HEK293T (cell line): ENCODE measurements at places on chromosomes 3 and 15.

DNA sequence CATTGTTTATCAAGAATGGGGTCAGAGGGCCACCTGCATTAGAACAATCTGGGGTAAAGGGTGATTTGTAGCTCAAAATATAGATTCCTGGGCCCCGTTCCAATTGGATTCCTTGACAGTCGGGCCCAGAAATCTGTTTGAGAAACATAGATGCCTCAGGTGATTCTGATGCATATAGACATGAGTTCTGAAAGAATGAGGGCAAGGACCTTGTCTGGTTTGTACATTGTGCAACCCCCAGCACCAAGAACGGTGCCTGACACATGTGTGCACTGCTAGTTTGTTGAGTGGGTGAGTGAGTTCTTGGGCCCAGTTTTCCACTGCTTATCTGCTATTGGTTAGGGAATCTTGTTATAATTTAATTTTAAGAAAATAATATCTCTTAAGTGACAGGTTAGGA lies 16.6 kb downstream of the CRYBG3 start:
- no peak for DNase-seq

- no peak for DNase-seq
Measured at GRCh38 chr3:150737874-150738679, 24.9 kb downstream of the SIAH2 start.

- DNase-seq: no peak
Measured at GRCh38 chr3:39186692-39187151, 5.7 kb downstream of the XIRP1 start.

DNA sequence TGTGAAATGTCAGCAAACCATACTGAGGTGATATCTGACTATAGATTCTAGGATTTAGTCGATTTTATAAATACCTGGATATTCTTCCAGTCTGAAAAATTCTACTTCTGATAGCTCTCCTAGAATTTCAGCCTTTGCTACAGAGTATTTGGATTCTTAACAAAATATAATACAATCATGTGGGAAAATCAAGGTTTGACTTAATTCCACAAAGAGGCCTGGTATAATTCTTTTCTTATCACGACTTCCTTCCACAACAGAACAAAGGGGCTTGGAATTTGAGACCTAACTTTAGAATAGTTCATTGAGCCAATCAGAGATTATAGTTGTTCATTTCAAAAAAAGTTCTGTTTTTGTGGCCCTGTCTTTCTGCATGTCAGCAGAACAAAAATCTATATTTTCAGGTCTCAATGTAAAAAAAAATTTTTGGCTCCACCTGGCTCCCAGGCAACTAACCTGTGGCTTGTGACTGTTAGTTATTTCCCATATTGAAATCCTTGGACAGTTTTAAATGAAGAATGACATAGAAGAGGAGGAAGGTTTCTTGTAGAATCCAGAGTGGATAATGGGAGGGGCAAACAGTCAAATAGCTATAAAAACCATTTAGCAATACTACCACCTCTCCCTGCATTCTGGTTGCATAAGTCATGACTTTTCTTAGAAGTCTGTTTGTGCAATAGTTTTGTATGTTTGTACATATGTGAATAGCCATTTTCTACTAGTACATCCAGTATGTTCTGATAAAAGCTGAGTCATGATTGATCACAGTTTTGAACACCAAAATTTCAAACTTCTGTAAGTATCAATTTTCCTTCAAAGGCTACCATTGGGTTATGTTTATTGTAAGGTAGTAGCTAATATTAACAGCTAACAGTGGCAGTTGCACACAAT lies 4.0 kb downstream of the TM4SF1 start:
- no peak for DNase-seq

DNA sequence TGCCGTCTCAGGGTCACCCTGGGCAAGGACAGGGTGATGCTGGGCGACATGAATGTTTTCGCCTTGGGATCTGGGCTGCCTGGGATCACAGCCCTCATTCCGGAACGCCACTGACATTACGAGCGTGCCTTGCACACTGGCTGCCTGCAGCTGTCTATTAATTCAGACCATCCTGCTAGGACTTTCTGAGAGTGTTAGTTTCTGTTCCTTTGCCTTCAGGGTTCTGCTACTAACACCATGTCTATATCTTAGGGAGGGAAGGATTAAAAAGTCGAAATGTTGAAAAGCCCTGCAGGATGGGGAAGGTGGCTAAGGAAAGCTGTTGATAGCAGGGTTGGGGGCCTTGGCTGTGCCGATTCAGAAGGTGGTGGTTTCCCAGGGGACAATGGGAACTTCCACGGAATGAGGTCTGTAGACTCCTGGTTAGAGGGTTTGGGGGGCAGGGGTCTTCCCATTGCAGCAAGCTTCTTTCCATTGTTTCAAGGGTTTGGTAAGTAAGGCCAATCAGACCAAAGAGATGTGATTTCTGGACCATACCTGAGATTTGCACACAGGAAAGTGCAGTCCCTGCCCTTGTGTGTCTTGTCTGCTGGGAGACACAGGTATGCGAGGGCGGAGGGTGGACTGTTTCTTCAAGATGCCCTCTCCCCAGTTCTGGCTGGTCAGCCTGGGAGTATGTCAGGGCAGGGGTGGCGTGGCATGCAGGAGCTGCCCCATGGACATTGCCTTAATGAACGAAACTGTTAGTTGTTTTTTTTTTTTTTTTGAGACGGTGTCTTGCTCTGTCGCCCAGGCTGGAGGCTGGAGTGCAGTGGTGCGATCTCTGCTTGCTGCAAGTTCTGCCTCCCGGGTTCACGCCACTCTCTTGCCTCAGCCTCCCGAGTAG lies 50.9 kb downstream of the RGMA start:
- no peak for DNase-seq

- DNase-seq: no peak
Measured at GRCh38 chr3:4614070-4614469, 120.9 kb downstream of the ITPR1 start.

- no peak for DNase-seq
Measured at GRCh38 chr3:158420654-158421396, 150.2 kb upstream of the MLF1 start.

DNA sequence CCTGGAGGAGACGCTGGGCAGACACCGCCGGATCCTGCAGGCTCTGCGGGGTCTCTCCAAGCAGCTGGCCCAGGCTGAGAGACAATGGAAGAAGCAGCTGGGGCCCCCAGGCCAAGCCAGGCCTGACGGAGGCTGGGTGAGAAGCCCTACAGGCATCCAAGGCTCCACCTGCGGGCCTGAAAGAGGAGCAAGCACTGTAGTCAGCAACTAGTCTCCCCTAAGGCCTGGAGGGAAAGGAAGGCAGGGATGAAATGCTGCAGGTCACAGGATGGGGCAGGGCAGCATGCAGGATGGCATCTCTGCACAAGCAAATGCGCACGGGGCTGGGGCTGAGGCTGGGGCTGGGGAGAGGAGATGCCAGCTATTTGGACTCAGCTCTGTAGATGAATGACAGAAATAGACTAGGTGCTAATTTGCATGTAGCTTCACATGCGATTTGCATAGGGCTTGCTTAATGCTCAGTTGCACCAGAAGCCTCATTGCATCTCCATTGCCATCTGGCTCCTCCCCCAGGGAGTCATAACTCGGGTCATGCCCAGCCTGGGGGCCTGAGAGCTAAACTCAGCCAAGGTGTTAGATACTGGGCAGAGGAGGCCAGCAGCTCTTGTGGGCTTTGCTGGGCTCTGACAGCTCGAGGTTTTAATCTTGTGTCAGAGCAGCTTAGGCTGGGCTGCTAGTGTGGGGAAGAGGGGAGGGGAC lies 5.2 kb upstream of the CPLX3 start:
- no peak for DNase-seq

- DNase-seq: no peak
Measured at GRCh38 chr3:52696830-52697631, 8.6 kb downstream of the GLT8D1 start.

GRCh38 chr15:73560501-73561117 lies 72.6 kb downstream of the NPTN start:
- DNase-seq: peak; percentile 24

DNA sequence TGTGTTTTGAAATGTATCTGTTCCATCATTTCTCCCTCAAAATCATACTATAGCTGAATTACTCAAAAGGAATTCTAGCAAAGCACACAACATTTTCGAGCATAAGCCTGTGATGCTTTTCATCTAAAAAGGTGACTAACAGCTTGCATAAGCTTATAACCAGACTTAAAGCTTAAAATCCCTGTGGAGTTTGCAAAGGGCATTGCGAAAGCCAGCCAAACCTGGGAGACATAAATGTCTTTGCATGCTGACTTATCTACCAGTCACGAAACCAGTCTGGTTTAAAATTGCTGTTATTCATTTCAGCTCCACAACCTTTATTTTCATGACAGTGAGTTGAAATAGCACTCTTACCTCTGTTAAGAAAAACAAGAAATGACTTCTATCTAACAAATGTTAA lies 35.6 kb upstream of the LIPC start:
- DNase-seq: no peak

GRCh38 chr3:14877469-14877868 lies 58.7 kb downstream of the FGD5 start:
- no peak for DNase-seq
